ENCODE measurements at places on chromosomes 2 and 18.

DNA sequence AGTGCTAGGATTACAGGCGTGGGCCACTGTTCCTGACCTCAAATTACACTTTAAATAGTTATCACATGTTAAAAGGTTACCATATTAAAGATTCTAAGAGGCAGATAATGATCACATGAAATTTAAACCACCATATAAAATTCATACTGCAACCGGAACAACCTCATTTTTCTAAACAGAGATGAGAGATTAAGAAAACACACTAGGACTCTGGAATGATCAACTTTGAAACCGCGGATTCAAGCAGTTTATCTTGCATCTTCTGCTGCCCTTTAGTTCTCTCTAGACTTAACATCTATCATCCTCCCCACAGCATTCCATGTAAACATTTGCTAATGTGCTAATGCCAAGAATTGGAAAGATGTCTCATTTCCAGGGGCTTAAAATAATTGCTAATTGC, 115.8 kb downstream of the PIGN start:
- DNase-seq, result no peak

DNA sequence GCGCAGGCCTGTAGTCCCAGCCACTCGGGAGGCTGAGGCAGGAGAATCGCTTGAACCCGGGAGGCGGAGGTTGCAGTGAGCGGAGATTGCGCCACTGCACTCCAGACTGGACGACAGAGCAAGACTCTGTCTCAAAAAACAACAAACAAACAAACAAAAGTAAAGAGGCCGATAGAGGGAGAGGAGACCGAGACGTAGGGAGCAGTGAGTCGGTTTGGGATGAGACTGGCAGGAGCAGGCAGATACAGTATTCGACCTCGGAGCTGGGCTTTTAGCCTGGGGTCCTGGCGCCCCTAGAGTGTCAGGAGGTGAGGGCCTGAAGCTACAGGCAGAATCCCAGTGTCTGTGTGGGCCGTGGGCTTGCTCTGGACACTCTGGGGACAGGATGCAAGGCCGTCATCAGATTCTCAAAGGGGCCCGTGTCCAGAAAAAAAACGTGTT, 51.2 kb downstream of the SLC4A1AP start:
- no peak for DNase-seq

- no peak for DNase-seq
Measured at GRCh38 chr2:196230061-196230854, 58.9 kb upstream of the STK17B start.

DNA sequence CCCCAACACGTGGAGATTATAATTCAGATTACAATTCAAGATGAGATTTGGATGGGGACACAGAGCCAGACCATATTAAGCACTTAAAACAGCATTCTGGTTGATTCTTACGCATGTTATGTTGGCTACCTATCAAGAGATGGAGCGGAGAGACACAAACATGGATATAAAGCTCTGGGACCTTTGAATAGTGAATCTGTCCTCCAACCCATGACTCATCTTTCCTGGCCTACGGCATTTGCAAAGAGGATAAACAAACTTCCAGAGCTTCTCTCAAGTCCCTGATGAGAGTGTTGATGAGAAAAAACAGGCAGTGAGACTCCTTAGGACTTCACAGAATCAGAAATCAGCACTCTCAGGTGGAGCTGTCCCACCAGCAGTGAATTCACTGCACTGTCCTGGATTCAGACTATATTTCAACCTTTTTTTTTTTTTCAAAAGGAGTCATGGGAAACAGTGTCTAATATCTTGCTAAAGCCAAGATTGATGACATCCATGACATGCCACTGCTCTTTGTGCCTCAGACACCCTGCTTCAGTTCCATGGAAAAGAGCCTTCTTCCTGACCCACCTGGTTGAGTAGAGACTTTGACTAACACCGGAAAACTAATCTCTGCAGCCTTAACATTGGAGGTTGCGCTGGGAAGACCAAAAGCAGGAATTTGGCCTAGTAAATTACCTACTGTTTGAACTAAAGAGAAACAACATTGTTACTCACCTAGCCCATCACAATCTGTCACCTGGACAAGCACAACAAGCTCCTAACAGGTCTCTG, 62.1 kb upstream of the NPAS2 start:
- no peak for DNase-seq

DNA sequence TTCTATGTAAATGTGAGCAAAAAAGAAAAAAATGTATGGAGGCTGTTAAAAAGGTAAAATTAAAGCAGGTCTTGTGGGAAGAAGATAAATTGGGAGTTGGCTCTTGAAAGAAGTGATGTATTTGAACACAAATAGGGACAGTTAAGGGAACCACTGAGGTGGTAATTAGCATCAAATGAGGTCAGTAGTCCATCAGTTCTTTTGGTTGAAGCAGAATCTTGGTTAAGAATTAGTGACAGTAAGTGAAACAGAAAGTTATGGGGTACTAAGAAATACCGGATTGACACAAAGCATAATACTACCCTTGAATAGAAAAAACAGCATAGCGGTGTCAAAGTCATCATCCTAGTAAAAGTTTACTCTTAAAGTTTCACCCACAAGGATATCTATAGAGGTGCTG, 352.6 kb upstream of the VRK2 start:
- no peak for DNase-seq
